ENCODE measurements at places on chromosomes 2 and 18. TPM values are rescaled to one million over a fixed set of nuclear protein-coding genes. Genes with fewer than 3 reads are reported as not detected.

CNGA3 gene
- not detected for total RNA-seq

KLHL30 gene
- total RNA-seq = not detected

IGFBP5 gene
- total RNA-seq = 0.61 TPM

DCDC2C gene
- not detected for total RNA-seq

C2orf81 gene
- total RNA-seq = 2.4 TPM

ELOA2 gene
- not detected for total RNA-seq

CD207 gene
- total RNA-seq = not detected

AKAIN1 gene
- total RNA-seq = not detected

SETBP1 gene
- total RNA-seq = 4.8 TPM

DAW1 gene
- total RNA-seq = not detected

ZBTB14 gene
- total RNA-seq = 14.5 TPM

ZBTB7C gene
- 0.39 TPM for total RNA-seq

SFT2D3 gene
- 4.7 TPM for total RNA-seq

LYG2 gene
- total RNA-seq = not detected

NFE2L2 gene
- 40.6 TPM for total RNA-seq

PRKAG3 gene
- total RNA-seq = not detected

COL4A3 gene
- total RNA-seq = 0.64 TPM

Data from H9 (cell line).